ENCODE measurements at places on chromosomes 2 and 18.

GRCh38 chr2:119028327-119029174 lies 86.6 kb downstream of the MARCO start:
- DNase-seq: no peak

DNA sequence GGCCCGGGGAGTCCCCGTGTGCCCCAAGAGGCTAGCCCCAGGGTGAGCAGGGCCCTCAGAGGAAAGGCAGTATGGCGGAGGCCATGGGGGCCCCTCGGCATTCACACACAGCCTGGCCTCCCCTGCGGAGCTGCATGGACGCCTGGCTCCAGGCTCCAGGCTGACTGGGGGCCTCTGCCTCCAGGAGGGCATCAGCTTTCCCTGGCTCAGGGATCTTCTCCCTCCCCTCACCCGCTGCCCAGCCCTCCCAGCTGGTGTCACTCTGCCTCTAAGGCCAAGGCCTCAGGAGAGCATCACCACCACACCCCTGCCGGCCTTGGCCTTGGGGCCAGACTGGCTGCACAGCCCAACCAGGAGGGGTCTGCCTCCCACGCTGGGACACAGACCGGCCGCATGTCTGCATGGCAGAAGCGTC lies 16.9 kb upstream of the FAHD2A start:
- no peak for DNase-seq

DNA sequence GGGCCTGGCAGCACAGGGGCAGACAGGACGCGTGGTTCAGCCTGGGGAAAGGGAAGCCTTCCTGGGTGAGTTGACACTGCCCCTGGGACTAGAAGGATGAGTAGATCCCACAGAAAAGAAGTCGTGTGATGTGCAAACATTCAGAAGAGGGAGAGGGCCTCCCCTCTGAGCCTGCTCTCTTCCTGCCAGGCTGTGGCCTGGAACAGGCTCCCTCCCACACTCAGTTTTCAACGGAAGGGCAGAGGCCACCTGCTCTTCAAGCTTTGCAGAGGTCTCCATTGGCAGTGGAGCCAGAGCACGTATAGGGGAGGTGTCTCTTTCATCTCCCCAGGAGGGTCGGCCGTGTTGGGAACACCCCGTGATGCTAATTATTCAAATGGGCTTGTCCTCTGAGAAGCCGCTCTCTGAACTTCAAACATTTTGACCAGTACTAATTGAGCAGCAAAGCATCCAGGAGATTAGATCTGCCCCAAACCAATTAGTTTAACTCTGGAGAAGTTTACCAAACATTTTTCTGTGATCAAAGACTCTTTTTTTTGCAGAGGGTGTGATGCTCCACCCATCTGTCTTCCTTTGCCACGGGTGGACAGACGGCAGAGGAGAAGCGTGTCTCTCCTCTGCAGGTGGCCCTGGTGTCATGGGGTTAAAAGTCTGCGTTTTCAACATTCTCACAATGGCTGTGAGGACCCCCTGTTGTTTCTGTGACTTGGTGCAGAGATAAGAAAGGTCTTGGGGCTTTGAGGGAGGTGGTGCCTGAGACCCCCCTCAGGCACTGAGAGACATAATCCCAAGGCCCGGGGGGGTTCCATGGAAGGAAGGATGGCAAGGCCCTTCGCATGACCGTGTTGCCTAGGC lies 29.5 kb upstream of the ODC1 start:
- no peak for DNase-seq

DNA sequence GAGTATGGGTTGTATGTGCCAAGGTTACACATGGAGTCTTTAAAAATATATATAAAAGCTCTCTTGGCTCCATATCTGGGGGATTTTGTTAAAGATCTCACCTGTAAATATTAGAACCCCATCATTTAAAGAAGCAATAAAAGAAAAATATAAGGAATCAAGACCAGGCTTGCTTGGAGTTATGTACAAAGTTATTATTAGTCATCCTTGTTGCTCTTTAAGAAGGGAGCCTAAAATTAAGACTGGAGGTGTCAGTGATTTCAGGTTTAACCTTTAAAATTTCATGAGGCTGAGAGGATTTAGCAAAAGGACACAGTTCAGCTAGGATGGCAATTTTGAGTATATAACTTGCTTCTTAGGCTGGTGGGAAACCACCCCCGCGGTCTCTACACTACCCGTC lies 181.4 kb downstream of the SETBP1 start:
- no peak for DNase-seq

- no peak for DNase-seq
These were observed 13.0 kb downstream of the IL18R1 start for GRCh38 chr2:102368461-102369109.

DNA sequence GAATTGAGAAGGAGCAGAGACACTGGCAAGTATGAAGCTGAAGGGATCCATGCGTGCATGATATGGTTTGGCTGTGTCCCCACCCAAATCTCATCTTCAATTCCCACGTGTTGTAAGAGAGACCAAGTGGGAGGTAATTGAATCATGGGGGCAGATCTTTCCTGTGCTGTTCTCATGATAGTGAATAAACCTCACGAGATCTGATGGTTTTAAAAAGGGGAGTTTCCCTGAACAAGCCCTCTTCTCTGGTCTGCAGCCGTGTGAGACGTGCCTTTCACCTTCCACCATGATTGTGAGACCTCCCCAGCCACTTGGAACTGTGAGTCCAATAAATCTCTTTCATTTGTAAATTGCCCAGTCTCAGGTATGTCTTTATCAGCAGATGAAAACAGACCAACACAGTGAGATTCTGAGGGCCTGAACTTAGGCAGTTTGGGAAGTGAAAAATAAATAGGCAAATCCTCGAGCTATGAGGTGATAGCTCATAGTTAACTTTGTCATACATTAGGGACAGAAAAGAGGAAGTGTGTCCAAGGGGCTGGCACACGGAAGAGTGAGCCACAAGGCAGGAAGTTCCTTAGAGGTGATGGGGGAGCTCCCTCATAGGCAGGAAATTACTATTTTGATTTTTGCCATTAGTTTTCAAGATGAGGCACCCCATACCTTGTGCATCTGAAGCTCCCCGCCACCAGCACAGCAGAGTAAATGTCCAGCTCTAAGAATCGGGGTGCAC lies 658.8 kb upstream of the ID2 start:
- DNase-seq: no peak

- DNase-seq: no peak
These were observed 27.5 kb upstream of the REEP1 start for GRCh38 chr2:86364894-86365293.

DNA sequence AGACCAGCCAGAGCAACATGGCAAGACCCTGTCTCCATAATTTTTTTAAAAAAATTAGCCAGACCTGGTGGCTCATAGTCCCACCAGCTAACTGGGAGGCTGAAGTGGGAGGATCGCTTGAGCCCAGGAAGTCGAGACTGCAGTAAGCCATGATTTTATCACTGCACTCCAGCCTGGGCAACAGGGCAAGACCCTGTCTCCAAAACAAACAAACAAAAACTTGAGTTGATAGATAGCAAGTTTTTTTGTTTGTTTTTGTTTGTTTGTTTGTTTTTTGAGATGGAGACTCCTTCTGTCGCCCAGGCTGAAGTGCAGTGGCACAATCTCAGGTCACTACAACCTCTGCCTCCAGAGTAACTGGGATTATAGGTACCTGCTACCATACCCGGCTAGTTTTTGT lies 18.8 kb downstream of the RELCH start:
- no peak for DNase-seq

DNA sequence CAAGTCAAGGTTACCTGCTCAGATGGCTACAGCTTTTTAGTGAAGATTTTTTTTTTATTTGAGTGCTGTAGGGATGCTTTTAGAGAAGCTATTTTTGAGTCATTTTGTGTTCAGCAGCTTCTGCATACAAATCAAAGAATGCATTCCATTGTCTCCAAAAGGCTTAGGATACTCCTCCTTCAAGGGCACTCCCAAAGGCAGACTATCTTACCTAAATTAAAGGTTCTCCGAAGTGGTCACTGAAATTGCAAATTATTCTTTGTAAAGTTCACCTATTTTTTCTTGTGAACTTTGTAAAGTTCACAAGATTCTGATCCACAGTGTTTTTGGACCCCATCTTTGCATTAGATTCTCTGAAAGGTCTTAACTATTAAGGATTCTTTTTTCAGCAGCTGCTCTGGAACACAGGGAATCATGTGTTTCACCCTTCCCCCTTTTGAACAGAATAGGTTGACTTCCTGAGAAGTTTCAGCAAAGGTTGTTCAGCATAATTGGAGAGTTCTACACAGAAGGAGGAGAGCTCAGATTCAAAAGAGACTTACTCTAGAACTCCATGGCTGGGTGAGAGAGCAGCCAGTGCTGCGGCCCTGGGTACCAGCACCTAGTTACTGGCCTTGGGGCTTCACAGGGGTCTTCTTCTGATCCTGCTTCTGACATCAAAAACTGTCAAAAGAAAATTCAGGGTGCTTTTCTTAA lies 14.5 kb downstream of the CLIP4 start:
- DNase-seq: no peak

All from esophagus squamous epithelium (tissue), 5 donors.